ENCODE measurements at places on chromosomes 2 and 18.

DNA sequence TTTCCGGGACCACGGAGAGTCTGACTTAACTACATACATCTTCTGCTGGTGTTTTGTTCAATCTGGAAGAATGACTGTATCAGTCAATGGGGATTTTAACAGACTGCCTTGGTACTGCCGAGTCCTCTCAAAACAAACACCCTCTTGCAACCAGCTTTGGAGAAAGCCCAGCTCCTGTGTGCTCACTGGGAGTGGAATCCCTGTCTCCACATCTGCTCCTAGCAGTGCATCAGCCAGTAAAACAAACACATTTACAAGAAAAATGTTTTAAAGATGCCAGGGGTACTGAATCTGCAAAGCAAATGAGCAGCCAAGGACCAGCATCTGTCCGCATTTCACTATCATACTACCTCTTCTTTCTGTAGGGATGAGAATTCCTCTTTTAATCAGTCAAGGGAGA is 23.1 kb downstream of the ICOS start:
- no peak for DNase-seq

- DNase-seq, result no peak
Measured at GRCh38 chr18:53360501-53361443, 863.7 kb downstream of the MBD2 start.

DNA sequence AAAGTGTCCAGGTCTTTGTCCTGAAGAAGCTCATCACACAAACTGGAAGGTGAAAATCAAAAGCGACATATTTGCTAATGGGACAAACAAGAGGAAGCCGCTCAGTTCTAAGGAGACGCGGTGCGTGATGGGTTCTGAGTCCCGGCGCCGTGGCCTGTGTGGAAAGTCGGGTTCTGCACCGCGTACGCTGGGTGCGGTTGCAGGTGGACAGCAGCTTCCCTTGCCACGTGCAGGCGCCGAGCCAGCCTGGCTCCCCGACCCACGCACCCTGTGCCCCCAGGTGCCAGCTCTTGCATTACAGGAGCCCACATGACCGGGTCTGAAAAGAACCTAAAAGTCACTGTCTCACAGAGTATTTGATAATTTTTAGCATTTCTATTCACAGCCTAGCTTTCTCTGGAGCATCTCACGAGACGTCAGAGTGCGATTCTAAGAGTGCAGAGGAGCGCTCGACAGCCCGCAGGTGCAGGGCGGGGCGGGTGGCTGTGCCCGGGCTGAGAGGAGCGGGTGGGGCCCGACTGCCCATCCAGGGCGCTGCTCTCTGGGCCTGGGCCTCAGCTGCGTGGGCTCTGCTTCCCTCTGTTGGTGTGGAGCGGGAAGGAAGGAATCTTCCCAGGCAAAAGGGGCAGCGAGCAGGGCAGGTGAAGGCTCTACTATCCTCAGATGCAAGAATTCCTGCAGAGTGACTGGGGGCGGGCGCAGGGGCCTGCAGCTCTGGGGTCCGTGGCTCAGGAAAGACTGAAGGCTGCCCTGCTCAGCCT is 39.4 kb downstream of the MYT1L start:
- no peak for DNase-seq

- no peak for DNase-seq
Measured at GRCh38 chr18:5630057-5630899, 86.5 kb upstream of the EPB41L3 start.

DNA sequence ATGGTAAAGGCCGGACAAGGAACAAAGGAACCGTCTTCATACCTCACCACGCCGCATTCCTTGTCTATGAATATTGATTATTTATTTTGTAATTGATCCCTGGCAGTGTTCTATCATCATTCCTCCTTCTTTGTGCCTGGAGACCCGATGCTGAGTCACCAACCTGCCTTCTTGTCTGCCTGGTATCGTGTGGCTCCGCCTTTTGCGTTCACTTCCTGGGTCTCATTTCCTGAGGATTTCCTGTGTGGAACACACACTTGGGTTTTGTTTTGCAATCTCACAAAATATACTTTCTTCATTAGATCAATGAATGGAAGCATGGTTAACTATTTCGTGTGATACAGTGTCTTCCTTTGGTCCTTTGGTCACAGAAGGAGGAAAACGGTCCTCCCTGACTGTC is 95.5 kb upstream of the SNTG2 start:
- no peak for DNase-seq

GRCh38 chr18:24582771-24583170 is 122.3 kb downstream of the HRH4 start:
- no peak for DNase-seq

- DNase-seq, result no peak
Measured at GRCh38 chr2:215536510-215536909, 100.6 kb upstream of the FN1 start.

- no peak for DNase-seq
Measured at GRCh38 chr18:35075132-35075531, 33.9 kb downstream of the MAPRE2 start.

GRCh38 chr18:9337873-9338272 is 3.3 kb downstream of the TWSG1 start:
- DNase-seq, result no peak

DNA sequence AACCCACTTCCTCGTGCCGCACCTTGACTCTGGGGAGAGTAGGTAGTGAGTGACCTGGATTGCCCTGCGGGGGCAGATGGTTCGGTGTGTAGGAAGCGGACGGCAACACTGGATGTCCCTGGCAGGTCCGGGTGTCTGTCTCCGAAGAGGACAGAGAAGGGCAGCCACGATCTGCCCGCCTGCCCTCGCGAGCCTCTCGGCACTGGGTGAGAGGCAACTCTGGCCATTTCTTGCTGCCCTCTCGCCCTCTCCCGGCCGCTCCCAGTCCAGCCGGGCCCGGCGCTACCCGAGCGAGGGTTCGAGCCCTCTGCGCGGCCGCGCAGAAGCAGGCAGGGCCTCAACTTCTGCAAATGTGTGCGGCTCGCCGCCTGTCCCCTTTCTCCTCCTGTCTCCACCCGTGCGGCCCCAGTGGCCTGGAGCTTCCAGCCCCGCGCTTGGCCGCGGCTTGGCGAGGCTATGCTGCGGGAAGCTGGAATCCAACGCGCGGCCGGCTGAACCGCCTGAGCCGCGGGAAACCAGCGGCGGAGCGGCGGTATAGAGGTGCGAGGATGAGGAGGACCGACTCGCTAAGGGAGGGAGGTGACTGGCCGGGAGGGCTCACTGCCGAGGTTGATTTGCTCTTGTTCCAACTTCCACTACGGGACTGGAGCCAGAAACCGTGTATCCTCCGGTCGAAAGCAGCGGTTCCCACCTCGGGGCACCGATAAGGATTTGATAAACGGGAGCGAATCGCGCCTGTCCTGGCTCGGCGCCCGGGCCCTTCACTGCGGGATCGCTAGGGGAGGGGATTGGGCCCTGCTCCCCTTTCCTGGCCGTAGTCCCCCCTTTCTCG is 1.5 kb downstream of the EPAS1 start:
- no peak for DNase-seq

DNA sequence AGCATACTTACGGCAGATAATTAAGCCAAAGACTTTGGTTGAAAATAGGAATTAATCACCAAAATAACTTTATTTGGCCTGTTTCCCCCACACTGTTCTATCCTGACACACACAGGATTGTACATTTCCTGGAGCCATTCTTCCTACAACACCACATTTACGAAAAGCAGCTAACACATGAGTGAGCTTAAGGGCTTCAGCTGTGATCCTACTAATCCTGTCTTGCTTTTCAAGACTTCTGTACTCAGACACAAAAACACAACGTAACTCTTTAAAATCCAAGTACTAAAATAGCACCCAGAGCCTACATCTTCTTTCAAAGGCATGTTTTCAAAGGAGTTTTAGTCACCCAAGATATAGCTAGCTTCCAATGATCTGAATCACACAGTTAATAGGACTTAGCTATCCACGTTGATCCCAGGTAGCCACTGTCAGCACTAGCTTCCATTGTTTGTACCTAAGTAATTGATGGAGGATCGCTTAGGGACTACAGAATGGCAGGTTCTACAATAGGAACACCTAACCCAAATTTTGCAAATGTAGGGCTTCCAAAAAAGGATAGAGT is 42.8 kb upstream of the TTC39C start:
- no peak for DNase-seq

DNA sequence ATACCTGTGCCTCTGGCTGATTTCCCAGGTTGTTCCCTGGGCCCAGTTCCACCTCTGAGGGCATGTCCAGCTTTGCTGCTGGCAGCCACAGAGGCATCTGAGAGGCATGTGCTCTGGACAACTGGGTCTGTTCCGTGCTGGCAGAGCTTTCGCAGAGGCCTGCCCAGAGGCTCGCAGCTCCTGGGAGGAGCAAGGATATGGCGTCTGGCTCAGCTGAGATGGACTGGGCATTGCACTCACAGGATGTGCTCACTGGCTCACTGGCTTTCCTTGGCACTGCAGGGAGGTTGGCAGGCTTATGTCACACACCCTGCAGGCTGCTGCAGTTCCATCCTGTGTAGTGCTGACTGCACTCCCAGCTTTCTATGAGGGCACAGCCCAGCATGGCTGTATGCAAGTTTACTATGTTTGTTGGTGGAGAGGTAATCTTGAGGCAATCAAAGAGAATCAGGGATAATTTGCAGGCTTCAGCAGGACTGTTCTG is 172.3 kb downstream of the PRKCE start:
- DNase-seq, result no peak

GRCh38 chr2:207830778-207831438 is 61.2 kb upstream of the FZD5 start:
- no peak for DNase-seq

DNA sequence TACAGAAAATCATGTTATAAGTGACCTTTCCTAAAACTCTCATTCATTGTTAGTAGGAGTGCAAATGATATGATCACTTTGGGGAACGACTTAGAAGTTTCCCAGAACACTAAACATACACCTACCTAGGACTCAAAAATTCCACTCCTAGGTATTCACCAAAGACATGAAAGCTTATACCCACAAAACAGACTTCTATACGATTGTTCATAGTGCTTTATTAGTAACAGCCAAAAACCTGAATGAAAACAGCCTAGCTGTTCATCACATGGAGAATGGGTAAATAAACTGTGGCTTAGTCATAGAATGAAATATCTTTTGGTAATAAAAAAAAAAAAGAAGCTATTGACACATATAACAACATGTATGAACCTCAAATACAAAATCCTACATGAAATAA is 8.8 kb downstream of the NOL10 start:
- DNase-seq, result no peak

DNA sequence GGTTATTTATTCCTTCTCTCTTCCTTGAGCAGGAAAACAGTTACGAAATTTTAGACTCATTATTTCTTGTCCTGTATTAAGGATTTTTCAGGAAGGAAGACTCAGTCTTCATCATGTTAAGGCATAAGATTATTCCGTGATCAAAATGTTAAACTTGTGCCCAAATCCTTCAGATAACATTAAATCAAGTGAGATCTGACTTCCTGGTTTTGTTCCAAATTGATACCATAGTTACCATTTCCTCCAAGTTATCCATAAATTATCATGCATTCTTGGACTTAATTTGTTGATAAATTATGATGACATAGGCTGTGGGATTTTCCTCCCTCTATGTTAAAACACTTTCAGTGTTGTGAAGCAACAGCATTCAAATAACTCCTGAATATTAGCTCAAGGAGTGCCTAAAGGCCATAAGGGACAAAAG is 31.9 kb downstream of the EFEMP1 start:
- no peak for DNase-seq

DNA sequence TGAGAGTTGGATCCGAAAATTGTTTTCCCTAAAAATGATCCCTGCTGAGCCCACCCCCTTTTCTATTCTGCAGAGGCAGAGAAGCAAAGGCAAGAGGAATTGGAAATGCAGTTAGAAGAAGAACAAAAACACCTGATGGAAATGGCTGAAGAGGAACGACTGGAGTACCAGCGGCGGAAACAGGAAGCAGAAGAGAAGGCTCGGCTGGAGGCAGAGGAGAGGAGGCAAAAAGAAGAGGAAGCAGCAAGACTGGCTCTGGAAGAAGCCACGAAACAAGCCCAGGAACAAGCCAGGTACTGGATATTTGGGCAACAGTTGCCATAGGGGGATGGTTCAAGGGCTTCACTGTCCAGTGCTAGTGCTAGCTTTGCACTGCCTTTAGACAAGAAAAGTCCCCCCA is 41.7 kb downstream of the SUMO1 start:
- no peak for DNase-seq

Data from GM18507 (cell line).